ENCODE measurements at places on chromosomes 2 and 18. TPM values are rescaled to one million over a fixed set of nuclear protein-coding genes. Genes with fewer than 3 reads are reported as not detected.

The SLC19A3 gene
- 87.4 TPM for total RNA-seq

The AAMP gene
- 114 TPM for total RNA-seq

The MTA3 gene
- total RNA-seq, result 39.2 TPM

The CCDC68 gene
- 9.8 TPM for total RNA-seq

The WIPF1 gene
- total RNA-seq, result 64.9 TPM

DNA sequence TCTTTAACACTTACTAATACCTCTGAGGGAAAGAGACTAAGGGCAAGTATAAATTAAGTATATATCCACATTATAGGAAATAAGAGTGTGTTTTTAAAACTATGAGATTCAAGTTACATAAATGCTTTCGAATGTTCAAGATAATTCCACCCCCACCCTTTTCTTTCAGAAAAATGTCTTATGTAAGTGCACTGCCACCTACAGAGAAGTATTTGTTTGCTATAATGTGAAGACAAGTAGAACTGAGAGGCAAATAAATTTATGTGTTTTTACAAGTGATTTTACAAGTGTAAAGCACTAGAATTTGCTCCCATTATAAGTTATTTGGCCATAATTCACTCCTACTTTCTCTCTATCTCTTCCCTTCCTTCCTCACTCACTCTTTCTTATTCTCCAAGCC lies 99.9 kb upstream of the CRACDL start:
- no peak for DNase-seq

- no peak for DNase-seq
Observed at GRCh38 chr18:23126376-23127056, 8.8 kb upstream of the CABLES1 start.

DNA sequence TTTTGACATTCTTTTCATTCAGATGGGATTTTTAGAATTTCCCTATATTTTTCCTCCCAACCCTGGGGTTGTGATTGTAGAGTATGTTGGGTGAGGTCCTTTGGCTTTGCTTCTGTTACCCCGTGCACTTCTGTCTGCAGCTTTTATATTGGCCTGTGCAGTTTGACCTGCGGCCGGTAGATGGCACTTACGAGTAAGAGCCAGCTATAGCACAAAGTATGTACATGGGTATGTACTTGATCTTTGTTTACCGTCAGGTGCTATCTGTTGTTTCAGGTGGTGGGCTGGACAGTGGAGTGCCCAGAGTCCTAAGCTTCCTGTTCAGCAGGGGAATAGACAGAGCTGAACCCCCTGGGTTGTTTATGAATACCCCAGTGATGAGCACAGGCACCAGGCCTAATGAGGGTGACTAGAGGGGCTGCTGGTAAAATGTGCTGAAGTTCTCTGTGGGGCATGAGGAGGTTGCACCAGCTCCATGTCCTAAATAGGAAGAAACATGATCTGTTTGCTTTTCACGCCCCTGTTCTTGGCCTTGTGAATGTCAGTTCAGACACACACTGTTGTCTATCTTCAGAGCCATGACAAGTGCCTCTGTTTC lies 58.9 kb upstream of the THUMPD2 start:
- no peak for DNase-seq

- DNase-seq, result no peak
Observed at GRCh38 chr2:138319616-138320015, 182.0 kb upstream of the SPOPL start.

GRCh38 chr18:58117786-58118403 lies 73.9 kb downstream of the NEDD4L start:
- peak; percentile 64 for DNase-seq

- DNase-seq, result no peak
Observed at GRCh38 chr2:11234309-11234708, 79.0 kb downstream of the SLC66A3 start.

DNA sequence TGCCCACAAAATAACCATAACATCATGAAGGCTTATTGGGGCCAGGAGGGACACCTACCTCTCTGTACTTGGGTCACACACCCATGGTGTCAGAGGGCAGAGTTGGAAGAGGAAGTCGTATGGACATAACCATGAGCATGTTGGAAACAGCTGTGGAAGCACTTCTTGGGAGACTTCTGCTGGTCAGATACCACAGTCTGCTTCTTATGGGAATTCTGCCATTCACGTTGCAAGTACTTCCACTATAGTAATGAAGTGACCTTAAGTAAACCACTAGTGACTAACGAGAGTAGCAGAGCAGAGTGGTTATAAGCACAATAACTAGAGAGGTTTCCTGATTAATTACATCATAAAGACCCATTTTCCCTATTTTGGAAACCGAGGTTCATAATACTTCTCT lies 61.1 kb upstream of the TFPI start:
- DNase-seq, result no peak

All from mucosa of gallbladder (tissue), 1 donor.